ENCODE measurements at places on chromosomes 12 and 14. TPM values are rescaled to one million over a fixed set of nuclear protein-coding genes. Genes with fewer than 3 reads are reported as not detected.

Gene NAA30
- polyA plus RNA-seq, result 33.8 TPM

Gene MYH7
- 0.32 TPM for polyA plus RNA-seq

GRCh38 chr12:80406253-80406652 is 37.8 kb upstream of the PTPRQ start:
- DNase-seq, result no peak

Gene NAP1L1
- polyA plus RNA-seq, result 994 TPM

DNA sequence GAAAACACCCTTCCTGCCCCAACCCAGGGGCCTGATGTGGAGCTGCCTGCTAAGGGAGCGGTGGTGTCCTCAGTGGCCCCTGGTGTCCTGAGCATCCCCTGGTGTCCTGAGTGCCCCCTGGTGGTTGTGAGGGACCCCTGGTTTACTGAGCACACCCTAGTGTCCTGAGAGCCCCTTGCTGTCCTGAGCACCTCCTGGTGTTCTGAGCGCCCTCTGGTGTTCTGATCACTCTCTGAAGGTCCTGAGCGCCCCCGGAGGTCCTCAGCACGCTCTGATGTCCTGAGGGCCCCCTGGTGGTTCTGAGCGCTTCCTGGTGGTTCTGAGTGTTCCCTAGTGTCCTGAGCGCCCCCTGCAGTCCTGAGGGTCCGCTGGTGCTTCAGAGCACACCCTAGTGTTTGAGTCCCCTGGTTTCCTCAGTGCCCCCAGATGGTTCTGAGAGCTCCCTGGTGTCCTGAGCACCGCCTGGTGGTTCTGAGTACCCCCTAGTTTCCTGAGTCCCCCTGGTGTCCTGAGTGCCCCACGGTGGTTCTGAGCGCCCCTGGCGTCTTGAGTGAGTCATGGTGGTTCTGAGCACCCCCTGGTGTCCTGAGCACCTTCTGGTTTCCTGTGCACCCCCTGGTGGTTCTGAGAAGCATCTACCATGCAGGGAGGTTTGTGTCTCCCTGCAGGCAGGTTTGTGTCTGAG is 1004.2 kb downstream of the TMEM121 start:
- no peak for DNase-seq

- no peak for DNase-seq
These were observed 60.9 kb upstream of the FBRSL1 start for GRCh38 chr12:132428936-132429601.

Gene SLC16A7
- 6.6 TPM for polyA plus RNA-seq

GRCh38 chr12:65306366-65307168 is 28.1 kb downstream of the MSRB3 start:
- DNase-seq, result no peak

- DNase-seq, result no peak
These were observed 438.1 kb downstream of the FUT8 start for GRCh38 chr14:65850429-65851135.

DNA sequence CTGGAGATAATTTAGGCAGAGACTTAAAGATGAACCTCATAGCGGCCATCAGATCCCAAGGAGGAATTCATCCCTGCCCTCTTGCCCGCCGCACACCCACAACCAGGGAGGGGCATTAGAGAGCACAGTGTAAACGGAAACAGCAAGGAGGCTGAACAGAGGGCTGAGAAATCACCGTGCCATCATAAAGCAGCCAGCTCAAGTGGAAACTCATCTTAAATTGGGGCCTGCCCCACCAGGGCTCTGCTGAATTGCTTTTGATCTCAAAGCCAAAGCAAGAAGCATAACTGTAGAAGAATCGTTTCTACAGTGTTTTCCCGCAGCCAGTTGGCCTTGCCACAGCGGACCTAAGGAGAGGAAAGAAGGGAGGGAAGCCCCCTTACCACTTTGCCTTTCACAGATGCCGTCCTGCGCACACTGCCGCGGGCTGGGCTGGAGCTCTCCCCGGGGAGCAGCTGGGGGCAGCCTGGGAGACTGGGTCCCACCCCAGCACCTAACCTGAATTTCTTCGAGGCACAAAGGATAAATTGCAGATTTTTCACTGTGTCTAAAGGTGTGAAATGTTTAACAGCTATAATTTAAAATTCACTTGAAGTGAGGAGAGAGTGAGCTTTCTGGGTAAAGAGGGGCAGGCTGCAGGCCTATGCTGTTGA is 51.8 kb upstream of the MMP17 start:
- DNase-seq, result no peak

Gene RNU6-8
- polyA plus RNA-seq, result not detected

DNA sequence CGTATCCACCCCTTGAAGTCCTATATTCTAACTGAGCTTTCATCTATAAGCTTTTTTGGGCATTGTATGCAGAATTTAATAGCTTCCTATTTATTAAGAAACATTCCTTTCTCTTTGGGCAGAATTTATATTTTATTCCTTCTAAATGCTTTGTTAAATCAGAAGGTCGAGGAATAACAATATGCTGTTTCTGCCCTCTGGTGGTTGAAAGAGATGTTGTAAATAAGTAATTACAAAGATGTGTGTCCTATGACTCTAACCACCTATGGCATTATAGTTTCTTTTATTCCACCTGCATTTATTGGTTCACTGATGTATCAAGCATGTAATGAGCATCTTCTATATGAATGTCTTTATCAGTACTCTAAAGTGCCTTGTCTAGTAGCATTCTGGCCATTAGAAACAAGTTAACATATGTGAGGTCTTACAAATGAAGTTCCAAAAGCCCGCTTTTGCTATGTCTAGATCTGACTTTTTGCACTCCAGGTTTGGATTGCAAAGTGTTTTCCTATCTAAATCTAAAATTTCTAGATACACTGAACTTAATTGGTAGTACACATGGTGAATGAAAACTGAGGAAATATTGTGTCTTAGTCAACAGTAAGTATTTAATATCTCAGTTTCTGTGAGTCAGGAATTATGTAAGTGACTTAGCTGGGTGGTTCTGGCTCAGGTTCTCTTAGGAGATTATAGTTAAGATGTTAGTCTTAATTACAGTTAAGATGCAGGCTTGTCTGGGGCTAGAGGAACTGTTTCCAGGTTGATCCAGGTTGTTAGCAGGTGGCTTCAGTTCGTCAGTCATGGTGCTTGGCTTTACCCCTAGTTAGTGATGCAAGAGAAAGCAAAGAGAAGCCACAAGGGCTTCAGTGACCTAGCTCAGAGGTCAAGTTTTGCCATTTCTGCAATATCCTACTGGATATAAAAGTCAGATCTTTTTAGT is 57.5 kb downstream of the PLEKHA5 start:
- DNase-seq, result peak; percentile 62

DNA sequence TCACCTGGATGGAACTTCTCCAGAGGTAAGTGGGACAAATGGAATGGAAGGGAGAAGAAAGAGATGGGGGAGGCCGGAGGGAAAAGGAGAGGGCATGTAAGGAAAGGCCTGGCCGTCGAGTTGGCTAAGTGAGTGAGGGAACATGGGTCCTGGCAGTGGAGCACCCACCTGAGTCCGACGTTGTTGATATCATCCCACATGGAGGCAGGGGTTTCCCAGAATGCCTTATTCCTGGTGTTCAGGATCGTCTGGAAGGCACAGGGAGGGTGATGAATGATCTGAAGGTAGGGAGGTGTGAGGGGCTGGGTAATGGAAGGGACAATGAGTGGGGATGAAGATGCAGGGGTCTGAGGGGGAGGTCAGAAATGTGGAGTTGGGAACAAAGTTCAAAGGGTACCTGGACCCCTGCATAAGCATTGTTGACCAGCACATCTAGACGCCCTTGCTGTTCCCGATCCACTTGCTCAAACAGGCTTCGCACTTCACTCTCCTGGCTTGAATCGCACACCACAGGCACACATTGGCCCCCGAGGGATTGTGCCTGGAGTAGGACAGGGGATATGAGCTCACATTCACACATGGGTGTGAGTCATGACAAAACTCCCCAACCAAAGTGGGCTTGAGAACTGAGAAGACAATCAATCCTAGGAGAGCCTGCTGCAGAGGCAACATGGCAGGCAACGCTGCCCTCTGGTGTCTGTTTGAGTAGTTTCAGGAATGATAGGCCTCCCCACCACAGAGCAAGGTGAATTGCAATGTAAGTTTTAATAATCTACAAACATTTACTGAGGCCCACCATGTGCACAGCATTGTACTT is 3.0 kb downstream of the DHRS1 start:
- peak; percentile 55 for DNase-seq

DNA sequence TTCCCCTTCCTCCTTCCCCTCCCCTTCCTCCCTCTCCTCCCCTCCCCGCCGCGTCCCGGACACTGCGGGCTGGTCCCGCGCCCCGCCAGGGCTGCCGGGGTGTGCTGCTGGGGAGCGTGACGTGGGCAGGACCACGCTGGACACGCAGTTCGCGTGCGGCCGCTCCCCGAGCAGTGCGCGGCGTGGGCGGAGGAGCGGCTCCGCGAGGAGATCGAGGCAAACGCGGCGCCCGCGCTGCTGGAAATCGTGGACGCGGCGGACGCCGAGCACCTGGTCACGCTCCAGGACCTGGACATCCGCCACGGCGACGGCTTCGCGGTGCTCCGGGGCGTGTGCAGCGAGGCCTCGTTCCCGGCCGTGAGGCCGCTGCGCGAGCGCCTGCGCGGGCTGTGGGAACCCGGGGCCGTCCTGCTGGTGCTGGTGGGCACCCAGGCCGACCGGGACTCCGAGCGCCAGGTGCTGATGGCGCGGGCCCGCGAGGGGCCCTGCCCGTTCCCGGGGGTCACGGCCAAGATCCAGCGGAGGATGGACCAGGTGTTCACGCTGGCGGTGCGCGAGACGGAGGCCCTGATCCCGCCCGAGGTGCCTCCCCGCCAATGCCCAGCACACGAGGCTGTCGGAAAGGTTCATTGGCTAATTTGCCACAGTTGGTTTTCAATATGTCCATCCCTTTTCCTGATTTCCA is 84.3 kb downstream of the TNFAIP2 start:
- DNase-seq, result no peak

- DNase-seq, result no peak
These were observed 121.2 kb downstream of the GARIN6 start for GRCh38 chr12:99768758-99769157.

DNA sequence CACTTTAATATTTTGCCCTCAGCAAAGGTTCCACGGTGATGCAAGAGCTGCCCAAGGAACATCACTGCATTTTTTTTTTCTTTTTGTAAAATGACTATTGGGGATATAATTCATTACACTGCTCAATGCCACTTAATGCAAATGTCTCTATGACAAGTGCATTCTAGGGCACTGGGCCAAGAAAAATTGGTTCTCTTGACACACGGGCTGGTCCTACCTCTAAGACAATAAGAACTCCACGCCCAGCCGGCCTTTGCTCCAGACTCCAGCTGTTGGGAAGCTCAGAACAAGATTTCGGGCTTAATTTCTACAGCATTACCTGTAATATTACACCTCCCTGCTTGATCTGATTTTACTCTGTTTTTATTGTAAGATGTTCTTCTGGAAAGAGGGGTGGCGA is 48.8 kb upstream of the VRK1 start:
- no peak for DNase-seq

- DNase-seq, result no peak
These were observed 75.9 kb upstream of the GNG2 start for GRCh38 chr14:51784466-51784865.

DNA sequence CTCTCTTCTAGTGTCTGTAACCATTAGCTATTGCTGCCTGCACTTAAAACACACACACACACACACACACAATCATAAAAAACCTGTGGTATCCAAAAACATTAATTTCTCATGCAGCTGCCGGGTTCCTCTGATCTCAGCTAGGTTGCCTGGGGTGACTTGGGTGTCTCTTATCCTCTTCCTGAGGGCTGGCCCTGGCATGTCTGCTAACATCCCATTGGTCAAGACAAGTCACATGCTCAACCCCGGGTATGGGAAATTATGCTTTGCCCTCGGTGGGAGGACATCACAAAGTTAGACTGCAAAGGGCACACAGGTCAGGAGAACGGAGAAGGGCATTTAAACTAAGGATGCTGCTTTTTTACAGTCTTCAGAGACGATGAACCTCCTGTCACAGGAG is 55.7 kb downstream of the TRPV4 start:
- no peak for DNase-seq
